ENCODE measurements at places on chromosomes 3 and 15.

DNA sequence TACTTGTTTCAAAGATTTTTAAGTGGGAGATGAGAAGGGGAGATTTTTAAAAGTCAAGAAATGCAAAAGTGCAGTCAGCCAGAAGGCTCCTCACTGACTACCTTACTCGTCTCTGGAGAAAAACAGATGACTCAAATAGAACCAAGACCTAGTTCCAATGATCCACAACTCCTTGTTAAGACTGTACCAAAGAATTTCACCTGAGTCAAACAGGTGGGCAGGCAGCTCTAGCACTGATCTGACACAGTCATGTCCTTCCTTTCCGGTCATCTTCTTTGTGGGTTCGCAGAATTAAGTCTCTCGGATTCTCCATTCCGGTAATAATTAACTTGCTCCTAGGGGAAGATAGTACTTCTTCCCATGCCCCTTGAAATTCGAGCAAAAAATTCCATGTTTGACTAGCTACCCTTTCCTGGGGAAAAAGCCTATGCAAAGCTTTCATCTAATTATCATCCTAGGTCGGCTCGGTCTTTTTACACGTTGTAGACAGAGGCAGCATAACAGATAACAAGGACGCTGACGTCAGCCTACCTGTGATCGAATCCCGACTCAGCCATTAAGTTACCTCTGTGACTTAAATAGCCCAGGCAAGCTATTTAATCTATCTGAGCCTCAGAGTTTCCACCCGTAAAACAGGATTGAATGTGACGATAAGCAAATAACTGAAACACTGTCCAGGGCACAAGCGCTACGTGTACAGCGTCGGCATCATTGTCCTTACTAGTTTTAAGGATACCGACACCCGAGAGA lies 758 bp downstream of the SELENOK start:
- DNase-seq = peak; percentile 50

GRCh38 chr3:53030619-53031449 lies 15.0 kb downstream of the SFMBT1 start:
- DNase-seq = no peak

GRCh38 chr3:149612456-149612855 lies 45.4 kb downstream of the WWTR1 start:
- DNase-seq = no peak

- DNase-seq = no peak
These were observed 133.5 kb upstream of the ONECUT1 start for GRCh38 chr15:52923626-52924025.

- no peak for DNase-seq
These were observed 206.5 kb downstream of the DTWD1 start for GRCh38 chr15:49827311-49827710.

Measured in RKO (cell line).